Esophagus squamous epithelium (tissue), 5 donors: ENCODE measurements at places on chromosomes 4 and X.

- DNase-seq: no peak
- no peak overlapping the region for H3K4me3 ChIP-seq
- no peaks in the 10 kb centered on the region for H3K4me1 ChIP-seq
- no peaks in the 10 kb centered on the region for H3K27me3 ChIP-seq
Measured at GRCh38 chrX:133838761-133839676, 146.4 kb downstream of the GPC3 start.

- no peak overlapping the region for H3K4me3 ChIP-seq
- no peaks in the 10 kb centered on the region for H3K4me1 ChIP-seq
- H3K27me3 ChIP-seq: no peaks in the 10 kb centered on the region
- no peak overlapping the region for H3K27ac ChIP-seq
- no peaks in the 10 kb centered on the region for H3K36me3 ChIP-seq
- no peak for DNase-seq
Measured at GRCh38 chr4:73646117-73646516, 25.9 kb upstream of the RASSF6 start.

GRCh38 chrX:97639526-97639925 is 755.8 kb downstream of the RPA4 start:
- no peak overlapping the region for H3K27ac ChIP-seq
- H3K27me3 ChIP-seq: no peaks in the 10 kb centered on the region
- no peak for DNase-seq
- H3K4me3 ChIP-seq: no peak overlapping the region
- no peaks in the 10 kb centered on the region for H3K36me3 ChIP-seq
- no peaks in the 10 kb centered on the region for H3K4me1 ChIP-seq

DNA sequence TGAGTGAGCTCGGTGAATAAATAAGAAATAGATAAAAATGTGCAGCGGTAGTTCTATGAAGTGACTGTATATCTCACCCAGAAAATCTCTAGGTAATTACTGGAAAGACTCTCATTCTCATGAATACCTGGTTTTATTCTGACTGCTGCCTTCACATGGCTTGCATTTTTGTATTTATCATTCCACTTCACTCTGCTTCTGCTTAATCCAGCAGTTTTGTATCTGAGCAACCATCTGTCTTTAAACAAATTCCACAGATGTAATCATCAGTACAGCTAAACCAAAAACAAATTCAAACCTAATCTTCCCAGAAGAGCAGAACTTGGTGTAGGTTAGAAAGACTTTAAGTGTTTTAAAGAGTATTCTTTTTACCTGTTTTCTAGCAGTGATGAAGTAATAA is 11.2 kb upstream of the ALB start:
- no peaks in the 10 kb centered on the region for H3K36me3 ChIP-seq
- H3K27ac ChIP-seq: no peak overlapping the region
- H3K4me3 ChIP-seq: no peak overlapping the region
- no peak for DNase-seq
- H3K4me1 ChIP-seq: no peaks in the 10 kb centered on the region

GRCh38 chr4:48296365-48296764 is 26.7 kb upstream of the TEC start:
- H3K4me3 ChIP-seq: no peak overlapping the region
- no peaks in the 10 kb centered on the region for H3K36me3 ChIP-seq
- no peaks in the 10 kb centered on the region for H3K4me1 ChIP-seq
- no peak overlapping the region for H3K27ac ChIP-seq
- DNase-seq: no peak

GRCh38 chr4:7127576-7127975 is 59.7 kb upstream of the GRPEL1 start:
- H3K36me3 ChIP-seq: no peaks in the 10 kb centered on the region
- H3K4me1 ChIP-seq: no peaks in the 10 kb centered on the region
- no peak for DNase-seq
- H3K27me3 ChIP-seq: no peaks in the 10 kb centered on the region
- no peak overlapping the region for H3K4me3 ChIP-seq
- no peak overlapping the region for H3K27ac ChIP-seq

- no peaks in the 10 kb centered on the region for H3K4me1 ChIP-seq
- H3K4me3 ChIP-seq: no peak overlapping the region
- H3K27ac ChIP-seq: no peak overlapping the region
- H3K27me3 ChIP-seq: no peaks in the 10 kb centered on the region
Measured at GRCh38 chrX:21674430-21675186, 16.5 kb upstream of the KLHL34 start.

DNA sequence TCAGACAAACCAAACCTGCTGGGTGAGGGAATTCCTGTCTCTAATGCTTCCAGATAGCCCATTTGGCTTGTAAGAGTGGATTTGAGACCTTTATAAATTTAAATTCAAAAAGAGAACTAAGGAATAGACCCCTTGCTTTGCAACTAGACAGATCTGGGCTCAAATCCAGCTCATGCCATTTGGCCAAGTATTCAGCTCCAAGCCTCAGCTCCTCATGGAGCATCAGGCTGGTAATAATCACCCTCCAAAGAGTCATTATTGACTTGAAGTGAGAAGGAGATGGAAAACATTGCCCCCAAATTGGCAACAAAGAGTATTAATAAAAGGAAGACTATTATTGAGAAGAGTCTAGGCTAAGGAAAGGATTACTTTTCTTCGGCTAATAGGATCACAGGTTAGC is 134.7 kb downstream of the PDE5A start:
- DNase-seq: no peak
- no peaks in the 10 kb centered on the region for H3K4me1 ChIP-seq
- H3K27me3 ChIP-seq: no peaks in the 10 kb centered on the region
- H3K36me3 ChIP-seq: no peaks in the 10 kb centered on the region
- no peak overlapping the region for H3K27ac ChIP-seq

DNA sequence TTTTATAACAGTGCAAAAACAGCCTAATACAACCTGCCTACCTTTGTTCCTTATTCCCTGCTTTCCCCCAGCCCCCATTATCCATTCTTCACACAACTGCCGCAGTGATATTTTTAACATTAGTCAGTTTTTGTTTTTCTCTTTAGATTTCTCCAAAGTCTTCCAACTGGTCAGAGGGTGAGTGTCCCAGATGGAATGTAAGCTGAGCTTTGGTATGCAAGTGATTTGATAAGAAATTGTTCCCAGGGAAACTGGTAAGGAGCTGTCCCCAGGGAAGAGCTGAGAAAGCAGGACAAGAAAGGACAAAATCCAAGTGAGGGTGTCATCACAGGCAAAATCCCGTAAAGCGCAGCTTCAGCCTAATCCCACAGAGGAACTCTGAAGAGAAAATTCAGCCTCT is 475.5 kb upstream of the ADGRL3 start:
- no peak overlapping the region for H3K27ac ChIP-seq
- no peak for DNase-seq
- no peaks in the 10 kb centered on the region for H3K4me1 ChIP-seq
- no peak overlapping the region for H3K4me3 ChIP-seq
- no peaks in the 10 kb centered on the region for H3K36me3 ChIP-seq
- no peaks in the 10 kb centered on the region for H3K27me3 ChIP-seq

- no peak for DNase-seq
- no peaks in the 10 kb centered on the region for H3K36me3 ChIP-seq
- H3K4me3 ChIP-seq: no peak overlapping the region
Measured at GRCh38 chr4:175427751-175428150, 384.3 kb downstream of the GPM6A start.

- no peak overlapping the region for H3K4me3 ChIP-seq
- DNase-seq: no peak
- no peaks in the 10 kb centered on the region for H3K4me1 ChIP-seq
- no peaks in the 10 kb centered on the region for H3K27me3 ChIP-seq
- H3K36me3 ChIP-seq: no peaks in the 10 kb centered on the region
Measured at GRCh38 chr4:54254116-54254914, 25.2 kb downstream of the PDGFRA start.
